ENCODE measurements at places on chromosomes 12 and 14.

DNA sequence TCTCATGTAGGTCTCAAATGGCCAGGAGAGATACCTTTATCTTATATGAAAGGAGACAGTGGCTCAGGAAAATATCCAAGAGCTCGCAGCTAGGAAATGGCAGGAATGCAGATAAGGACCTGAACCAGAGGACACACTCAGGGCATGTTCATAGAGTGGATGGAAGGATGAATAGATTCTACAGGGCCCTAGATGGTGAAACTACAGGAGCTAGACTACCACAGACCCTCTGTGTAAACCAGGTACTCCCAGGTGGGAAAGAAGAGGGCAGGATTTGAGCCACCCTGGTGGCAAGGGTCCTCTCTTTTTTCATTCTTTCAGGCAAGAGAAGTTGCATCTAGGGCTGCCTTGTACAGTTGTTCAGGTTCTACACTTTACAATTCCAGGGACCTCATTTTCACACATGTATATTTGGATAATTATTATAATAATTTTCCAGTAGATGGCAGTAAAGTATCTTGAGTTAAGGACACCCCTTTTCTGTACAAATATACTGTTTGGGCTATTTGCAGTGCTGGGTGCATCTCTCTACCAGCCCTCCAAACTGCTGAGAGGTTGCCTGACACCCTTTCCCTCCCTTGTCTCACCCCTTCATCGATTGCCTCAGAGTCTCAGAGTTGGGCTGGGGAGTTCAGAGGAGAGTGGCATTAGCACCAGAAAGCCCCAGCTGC is 10.5 kb upstream of the ZDHHC22 start:
- no peak for DNase-seq

DNA sequence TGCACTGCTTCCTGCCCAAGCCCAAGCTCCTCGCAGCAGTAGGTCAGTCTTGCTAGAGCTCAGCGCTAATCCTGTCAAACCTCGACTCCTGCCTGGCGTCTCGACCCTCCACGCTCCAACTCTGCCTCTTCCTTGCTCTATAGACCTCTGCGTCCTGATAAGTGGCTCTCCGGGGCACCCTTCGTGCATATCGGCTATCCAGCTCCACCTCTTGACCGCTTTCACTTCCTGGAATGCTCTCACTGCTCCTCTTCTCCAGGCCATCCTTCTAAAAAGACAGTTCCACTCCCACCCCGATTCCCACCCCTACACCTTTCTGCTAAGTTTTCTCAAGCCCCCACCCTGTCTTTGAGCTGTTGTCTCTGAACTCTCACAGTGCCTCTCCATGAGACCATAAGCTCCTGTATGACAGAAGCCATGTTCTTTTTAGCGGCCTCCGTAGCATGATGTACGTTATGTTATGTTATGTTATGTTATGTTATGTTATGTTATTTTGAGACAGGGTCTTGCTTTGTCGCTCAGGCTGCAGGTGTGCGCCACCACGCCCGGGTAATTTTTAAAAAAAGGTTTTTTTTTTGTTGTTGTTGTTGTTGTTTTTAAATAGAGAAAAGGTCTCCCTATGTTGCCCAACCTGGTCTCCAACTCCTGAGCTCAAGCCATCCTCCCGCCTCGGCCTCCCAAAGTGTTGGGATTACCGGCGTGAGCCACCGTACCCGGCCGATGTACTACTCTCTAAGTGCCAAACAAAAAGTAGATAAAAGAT is 601 bp downstream of the COX14 start:
- DNase-seq, result no peak

- DNase-seq, result no peak
Observed at GRCh38 chr14:96590190-96590864, 88.1 kb downstream of the PAPOLA start.

DNA sequence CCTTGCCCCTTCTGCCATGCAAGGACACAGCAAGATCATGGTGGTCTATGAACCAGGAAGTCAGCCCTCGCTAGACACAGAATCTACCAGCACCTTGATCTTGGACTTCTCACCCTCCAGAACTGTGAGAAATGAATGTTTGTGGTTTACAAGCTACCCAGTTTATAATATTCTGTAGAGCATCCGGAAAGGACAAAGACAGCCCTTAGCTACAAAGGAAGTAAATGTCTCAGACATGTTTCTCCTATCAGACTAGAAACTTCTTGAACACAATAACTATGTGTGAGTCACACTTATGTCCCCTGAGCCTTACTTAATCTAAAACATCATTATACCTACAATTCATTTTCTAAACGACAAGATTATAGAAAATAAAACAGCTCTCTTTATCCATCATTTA is 176.7 kb downstream of the KLHL28 start:
- DNase-seq, result no peak

DNA sequence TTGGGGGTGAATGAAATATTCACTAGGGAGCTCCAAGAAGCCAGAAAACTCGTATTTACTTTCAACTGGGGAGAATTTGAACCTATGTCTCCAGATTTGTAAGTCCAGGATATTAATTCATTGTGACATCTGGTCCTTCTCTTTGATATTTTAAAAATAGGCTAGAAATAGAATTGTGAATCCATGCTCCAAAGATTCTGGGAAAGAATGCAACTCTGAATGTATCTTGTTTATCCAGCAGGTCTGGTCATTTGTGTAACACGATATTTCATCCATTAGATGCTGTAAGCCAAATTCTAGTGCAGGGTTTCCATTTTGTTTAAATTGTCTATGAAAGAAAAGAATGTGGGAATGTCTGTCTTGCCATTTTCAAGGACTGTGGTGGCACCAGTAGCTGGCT is 334.7 kb downstream of the BMP4 start:
- DNase-seq, result no peak

- no peak for DNase-seq
Observed at GRCh38 chr12:2343681-2344080, 290.9 kb downstream of the CACNA1C start.

- DNase-seq, result peak; percentile 27
Observed at GRCh38 chr12:74365178-74365964, 172.3 kb upstream of the ATXN7L3B start.

- no peak for DNase-seq
Observed at GRCh38 chr14:96638041-96638855, 136.1 kb downstream of the PAPOLA start.

DNA sequence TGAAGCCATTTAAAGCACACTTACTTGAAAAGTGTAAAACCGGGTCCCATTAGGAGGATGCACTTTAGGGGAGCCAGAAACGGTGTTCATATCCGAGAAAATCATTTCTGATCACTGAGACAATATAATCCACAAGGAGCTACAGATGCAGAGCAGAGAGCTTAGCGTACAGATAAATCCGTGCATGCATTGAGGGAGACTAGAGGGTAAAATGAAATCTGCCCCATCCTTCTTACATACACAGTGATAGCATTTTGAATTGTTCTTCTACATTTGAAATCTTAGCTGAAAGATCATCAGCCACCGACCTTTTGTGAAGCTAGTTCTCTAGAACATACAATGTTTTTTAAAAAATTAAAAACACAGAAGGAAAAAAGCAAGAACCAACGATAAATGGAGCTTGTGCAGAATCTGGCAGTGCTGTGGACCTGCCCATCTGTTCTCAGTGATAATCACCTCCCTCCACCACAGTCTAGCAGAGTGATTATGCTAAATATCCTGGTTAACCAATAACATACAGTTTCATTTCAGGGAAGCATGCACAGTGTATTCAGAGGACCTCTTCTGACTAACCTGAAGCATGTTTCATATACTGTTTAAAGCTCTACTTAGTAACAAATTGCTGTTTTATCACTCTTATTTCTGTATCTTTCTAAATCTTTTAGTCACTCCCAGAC is 161.1 kb downstream of the PPFIA2 start:
- no peak for DNase-seq

DNA sequence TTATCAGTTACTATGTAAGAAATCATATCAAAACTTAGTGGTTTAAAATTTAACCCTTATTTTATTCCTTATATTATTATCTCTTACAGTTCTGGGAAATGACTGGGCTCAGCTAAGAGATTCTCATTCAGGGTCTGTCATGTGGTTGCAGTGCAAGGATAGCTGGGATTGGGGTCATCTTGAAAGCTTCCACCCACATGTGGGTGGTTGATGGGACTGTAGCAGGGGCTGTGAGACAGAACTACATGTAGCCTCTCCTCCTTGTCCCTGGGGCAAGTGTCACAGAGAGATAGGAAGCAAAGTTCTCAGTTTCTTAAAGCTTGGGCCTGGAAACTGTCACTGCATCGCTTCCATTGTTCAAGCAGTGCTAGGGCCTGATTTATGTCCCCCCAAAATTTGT is 57.8 kb downstream of the DACT1 start:
- no peak for DNase-seq

DNA sequence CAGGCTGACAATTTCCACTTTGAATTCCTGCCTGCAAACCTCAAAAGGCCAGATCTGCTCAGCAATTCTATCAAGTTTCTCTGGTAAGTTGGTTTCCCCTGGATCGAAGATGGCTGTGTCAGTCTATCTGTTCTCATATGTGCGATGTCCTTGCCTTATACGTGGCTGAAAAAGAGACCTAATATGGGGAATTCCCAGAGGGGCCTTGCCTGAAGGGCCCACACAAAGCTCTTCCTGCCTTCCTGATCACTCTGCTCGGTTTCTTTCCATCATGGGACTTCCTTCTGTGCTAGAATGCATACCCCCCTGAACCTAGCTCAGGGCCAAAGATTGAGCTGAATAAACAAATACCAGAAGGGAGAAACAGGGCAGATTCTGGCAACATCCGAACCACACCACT is 13.2 kb downstream of the TCL1B start:
- no peak for DNase-seq

DNA sequence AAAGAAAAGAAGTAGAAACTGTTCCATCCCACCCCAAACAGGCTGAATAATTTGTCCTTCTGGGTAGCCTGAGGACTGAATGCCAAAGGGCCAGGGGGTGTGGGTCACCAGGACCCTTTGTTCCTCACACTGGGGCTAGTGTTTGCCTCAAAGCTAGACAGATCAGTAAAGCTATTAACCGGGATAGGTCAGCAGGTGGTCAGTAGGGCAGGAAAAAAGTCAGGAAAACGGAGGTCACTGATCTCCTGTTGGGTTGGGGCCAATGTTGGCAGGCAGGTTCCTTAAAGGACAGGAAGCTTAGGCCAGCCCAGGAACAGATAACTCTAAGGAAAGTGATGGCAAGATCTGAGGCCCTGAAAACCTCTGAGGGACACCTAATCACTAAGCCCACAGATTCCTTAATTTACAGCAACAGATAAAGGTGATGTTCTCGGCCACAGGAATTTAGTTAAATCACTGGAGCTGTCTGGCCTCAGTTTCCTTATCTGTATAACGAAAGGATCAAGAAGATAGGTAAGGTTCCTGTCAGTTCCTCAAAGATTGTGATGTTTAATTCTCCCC is 22.7 kb upstream of the TMPO start:
- no peak for DNase-seq

DNA sequence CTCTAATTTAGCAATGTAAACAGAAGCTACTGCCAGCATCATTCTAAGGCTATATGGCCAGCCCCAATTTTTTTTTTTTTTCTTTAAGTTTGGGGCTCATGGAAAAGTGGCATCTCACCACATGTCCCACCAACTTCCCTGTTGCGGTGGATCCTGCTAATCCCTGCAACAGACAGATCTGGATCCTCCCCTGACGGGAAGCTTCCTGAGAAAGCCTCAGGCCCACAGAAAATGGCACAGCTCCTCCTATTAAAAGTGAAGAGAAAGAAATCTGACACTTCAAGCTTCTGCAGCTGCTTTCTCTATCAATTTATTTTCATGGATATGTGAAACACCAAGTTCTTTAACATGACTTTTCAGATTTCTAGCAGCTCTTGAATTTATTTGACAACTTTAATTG is 433.8 kb upstream of the DCN start:
- no peak for DNase-seq

DNA sequence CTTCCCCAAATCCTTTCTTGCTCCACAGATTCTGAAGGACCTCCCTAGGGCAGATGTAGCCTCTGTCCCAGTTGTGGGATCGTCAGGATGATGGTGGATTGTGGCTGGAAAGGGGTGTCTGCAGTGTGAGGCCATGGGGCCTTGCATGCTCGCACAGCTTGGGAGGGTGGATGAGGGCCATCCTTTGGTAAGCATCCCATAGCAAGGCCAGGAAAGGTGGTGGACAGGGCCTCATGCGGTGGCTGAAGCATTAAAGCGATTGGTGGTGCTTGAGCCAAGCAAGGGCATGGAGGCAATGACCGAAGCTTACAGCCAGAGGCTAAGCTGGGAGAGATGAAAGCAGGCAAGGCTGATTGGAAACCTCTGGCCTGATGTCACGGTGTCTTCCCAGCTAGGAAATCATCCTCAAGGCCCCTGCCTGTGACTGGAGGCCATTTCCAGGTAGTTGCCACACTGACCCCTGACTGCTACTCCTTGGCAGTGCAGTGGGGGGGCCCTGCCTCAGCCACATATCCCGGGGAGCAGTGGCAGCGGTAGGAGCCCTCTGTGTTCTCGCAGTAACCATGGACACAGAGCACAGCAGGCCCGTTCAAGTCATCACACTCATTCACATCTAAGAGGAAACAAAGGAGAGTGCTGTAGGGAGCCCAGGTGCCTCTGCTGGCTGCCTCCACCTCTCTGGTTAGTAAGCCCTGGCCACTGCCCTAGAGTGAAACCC is 7.0 kb downstream of the ISCA2 start:
- no peak for DNase-seq

DNA sequence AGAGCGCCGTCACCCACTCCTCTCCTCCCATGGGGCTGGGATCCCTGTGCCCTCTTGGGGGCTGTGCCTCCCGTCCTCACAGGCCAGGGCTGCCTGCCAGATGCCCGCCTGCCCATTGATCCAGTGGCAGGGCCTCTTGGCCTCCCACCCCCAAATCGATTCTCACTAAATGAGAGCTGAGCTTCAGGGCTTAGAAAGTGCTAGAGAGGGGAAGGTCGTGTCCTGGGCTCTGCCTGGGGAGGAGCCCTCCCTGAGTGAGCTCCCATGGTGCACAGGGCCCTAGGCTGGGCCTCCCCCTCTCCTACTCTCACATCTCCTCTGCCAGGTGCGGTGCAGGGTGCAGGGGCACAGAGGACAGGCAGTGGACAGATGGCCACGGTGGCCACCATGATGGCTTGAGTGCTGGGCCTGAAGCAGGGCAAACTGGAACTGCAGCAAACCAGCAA is 9.2 kb downstream of the BEGAIN start:
- no peak for DNase-seq

DNA sequence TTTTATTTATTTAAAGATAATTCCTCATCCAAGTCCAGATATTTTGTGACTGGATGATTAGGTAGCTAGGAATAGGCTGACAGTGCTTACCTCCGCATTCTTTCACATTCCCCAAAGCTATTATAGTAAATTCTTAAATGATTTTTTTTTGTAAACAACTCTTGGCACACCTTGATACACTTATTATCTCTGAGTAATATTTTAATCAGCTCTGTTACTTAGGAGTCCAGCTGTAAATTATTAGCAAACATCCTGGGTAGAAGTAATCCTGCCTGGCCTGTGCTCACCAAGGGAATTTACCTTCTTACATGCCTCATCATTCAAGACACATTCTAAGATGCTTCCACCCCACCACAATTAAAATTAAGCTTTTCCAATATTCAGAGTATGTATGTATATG is 186.1 kb downstream of the SLC2A13 start:
- no peak for DNase-seq

DNA sequence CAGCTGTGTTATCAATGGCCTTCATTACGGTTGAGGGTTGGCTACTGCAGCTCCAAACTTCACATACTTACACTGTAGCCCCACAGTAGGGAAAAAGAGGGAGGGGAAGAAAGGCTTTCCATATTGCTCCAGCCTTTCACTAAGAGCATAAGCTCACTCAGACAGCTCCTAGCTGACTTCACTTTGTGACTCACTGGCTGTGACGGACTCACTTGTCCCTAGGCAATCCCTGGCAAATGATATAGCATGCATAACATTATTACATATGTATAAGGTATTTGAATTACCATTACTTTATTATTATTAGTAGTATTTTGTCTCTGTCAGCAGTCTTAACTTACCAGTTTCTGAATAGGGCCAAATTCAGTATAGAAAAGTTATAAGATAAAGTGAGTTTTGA is 350.7 kb downstream of the RMST start:
- DNase-seq, result no peak
